ENCODE measurements at places on chromosomes 6 and 20. TPM values are rescaled to one million over a fixed set of nuclear protein-coding genes. Genes with fewer than 3 reads are reported as not detected.
A peak's percentile ranks its signal among the peaks of the same experiment; 100 is the strongest.

The CRIP3 gene
- not detected for polyA plus RNA-seq

The LHFPL5 gene
- polyA plus RNA-seq = not detected

The KCNG1 gene
- 0.22 TPM for polyA plus RNA-seq

GRCh38 chr20:3326779-3327521, 80.5 kb downstream of the DNAAF9 start:
- DNase-seq = no peak

DNA sequence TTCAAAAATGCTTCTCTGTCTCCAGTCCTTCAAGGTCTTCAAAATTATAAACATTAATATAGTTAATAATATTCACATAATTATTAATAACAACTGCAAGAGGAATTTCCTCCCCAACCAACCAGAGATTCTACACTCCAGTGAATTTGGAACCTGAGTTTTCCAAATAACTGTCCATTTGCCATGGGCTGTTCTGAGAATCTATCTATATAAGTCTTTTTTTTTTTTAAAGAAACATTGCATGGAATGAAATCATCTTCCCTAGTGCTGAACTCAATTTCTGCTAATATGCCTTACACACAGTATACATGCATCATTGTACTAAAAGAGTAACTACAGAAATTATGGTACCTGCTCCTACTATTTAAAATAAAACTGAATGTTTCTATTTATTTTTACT, 113.9 kb downstream of the SLC22A3 start:
- peak; percentile 5 for DNase-seq

Measured in endothelial cell of umbilical vein (primary cell).